ENCODE measurements at places on chromosomes 5 and 9. TPM values are rescaled to one million over a fixed set of nuclear protein-coding genes. Genes with fewer than 3 reads are reported as not detected.

IFNB1 gene
- total RNA-seq, result not detected

CCNO gene
- 2.6 TPM for total RNA-seq

MCC gene
- 1.9 TPM for total RNA-seq

DDX4 gene
- total RNA-seq, result not detected

IL5 gene
- not detected for total RNA-seq

BTNL3 gene
- 38.0 TPM for total RNA-seq

PSD2 gene
- 0.05 TPM for total RNA-seq

SLC36A2 gene
- total RNA-seq, result not detected
